ENCODE measurements at places on chromosomes 3 and 15. TPM values are rescaled to one million over a fixed set of nuclear protein-coding genes. Genes with fewer than 3 reads are reported as not detected.
A peak's percentile ranks its signal among the peaks of the same experiment; 100 is the strongest.

The IL17RD gene
- total RNA-seq, result 19.0 TPM

The RBP2 gene
- not detected for total RNA-seq

The FGD5 gene
- total RNA-seq, result 21.4 TPM

DNA sequence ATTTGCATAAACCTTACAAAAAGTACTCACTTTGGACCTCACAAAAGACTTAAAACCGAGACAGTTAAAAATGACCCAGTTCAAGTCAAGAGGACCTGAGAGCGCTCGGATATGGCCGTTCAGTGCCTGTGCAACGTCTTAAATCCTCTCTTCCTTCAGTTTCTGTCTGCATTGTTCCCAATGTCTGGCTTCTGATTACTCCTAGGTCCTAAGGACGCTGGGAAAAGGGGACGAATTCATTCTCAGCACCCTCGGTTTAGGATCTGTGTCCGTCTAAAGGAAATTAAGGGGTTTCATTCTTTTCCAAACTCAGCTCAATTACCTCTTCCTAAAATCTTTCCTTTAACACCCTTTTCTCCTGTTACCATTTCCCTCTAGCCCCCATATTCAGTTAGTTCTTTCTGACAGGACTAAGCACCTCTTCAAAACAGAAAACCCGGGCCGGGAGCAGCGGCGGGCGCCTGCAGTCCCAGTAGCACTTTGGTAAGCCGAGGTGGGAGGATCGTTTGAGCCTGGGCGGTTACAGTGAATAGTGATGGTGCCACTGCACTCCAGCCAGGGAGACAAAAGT lies 970 bp downstream of the DPPA4 start:
- no peak for DNase-seq

GRCh38 chr3:144270100-144270499 lies 298.5 kb downstream of the DIPK2A start:
- DNase-seq, result no peak

GRCh38 chr3:186413615-186414415 lies 51.8 kb upstream of the DGKG start:
- peak; percentile 63 for DNase-seq

DNA sequence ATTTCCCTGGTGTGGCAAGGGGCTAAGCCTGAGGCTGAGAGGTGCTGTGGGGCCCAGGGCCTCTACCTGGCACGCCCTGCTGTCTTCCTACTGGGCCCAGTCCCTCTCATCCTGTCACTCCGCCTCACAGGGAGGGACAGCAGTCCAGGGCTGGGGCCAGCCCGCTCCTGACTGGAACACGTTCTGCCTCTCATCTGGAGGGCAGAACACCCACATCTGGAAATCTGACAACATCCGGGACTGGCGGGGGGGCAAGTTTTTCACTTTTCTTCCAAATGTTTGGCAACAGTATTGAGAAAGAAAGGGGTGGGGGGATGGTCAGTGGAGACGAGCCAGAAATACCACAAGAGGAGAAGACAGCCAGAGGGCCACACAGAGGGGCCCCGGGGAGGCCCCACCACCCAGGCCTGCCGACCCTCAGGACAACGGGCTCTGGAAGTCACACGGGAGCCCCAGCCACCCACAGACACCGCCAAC lies 1.8 kb upstream of the MYL3 start:
- peak; percentile 44 for DNase-seq

GRCh38 chr3:23128655-23129054 lies 74.5 kb upstream of the UBE2E2 start:
- no peak for DNase-seq
